ENCODE measurements at places on chromosomes 5 and 9.

DNA sequence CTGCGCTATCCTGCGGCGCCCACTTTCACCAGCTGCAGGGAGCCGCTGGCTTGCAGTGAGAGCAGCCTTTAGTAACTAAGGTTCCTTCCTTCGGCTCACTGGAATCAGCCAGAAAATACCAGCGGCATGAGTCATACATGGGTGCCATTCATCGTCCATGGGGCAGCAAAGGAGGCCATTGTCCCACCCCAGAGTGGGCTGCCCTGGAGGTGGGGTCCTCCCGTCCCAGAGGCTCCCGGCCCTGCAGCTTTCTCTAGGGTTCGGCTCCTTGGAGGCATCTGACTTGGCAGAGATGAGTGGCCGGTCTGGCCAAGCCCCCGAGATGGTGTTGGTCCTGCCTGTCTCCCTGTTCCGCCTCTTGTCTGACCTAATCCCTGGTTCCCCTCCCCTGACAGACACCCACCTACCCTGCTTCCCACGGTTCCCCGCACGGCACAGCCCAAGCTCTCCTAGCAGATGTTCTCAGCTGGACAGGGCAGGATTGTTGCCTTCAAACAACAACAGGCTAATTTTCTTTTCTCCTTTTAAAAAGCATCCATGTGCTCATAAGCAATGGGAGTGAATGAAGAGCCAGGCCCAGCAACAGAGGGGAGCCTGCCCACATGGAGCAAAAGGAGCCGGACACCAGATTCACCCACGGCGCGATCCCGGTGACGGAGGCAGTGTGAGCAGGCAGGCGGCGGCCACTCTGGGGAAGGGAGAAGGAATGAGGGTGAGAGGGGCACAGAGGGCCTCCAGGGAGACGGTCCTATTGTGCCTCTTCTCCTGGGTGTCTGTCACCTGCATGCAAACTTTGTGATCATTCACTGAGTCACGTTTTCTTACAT lies 97.0 kb upstream of the COL5A1 start:
- DNase-seq: no peak

- DNase-seq: no peak
These were observed 30.5 kb downstream of the BTNL9 start for GRCh38 chr5:181070523-181070922.

- DNase-seq: no peak
These were observed 519 bp upstream of the RAD50 start for GRCh38 chr5:132556153-132556762.

DNA sequence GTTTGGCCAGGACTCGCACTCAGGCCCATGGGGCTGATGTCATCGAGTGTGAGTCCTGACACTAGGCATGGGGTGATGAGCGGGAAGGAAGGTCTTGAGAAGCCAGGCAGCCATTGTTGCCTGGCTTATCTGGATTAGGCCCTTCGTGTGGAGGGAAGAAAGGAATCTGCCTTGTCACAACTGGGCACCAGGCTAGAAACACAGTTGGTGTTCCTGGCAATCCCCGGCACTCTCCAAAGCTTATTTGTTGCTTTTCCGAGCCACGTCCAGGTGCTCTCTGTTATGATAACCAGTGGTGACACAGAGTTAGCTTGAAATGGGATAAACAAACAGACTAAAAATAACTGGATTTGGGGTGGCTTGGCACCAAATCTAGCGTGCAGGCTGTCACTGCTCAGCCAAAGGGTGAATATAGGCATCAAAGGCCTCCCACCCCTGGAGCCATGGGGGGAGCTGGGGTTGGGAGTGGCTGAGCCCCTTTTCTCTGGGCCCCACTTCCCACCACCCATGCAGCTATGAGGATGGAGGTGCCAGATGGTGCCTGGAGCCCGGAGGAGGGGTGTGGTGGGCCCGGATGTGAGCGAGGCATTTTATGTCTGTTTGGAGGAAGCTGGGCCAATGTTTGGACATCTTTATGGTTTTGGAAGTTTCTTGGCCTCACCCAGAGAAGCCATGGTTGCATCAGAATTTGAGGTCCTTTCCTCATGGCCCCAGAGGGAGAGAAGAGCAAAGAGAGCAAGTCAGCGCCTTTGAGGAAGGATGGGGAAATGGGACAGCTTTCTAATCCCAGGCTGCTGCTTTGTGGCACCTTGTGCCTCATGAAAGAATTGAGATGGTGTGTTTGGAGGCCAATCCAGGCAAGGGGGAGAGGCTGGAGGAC lies 98.0 kb upstream of the PITX1 start:
- DNase-seq: no peak

DNA sequence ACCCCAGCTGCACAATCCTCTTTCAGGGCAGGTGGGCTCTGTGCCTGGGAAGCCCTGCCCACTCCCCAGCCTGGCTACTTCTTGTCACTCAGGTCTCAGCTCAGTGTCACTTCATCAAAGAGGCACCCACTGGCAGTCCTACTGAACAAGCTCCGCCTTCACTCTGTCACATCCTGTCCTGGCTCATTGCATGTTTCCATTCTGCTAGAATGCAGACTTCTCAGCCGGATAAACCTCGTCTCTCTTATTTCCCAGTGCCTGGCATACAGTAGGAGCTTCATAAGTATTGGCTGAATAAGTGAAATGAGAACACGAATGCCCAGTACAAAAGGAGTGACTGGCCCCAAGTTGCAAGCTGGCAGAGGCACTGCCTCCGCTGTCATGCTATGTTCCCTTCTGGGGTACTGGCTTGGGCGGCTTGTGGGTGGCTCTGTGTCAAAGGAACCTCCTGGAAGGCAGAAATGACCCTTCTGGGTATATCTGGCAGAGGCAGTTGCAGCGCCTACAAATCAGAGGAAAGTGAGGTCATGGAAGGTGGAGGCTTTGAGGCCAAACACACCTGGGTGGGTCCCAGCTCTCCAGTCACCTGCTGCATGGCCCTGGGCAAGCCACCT lies 98.3 kb upstream of the PHYKPL start:
- DNase-seq: no peak

GRCh38 chr9:13587571-13587970 lies 308.1 kb upstream of the MPDZ start:
- DNase-seq: no peak

- no peak for DNase-seq
These were observed 46.5 kb upstream of the GDNF start for GRCh38 chr5:37886242-37886905.

GRCh38 chr5:103951776-103952175 lies 389.2 kb upstream of the NUDT12 start:
- no peak for DNase-seq

DNA sequence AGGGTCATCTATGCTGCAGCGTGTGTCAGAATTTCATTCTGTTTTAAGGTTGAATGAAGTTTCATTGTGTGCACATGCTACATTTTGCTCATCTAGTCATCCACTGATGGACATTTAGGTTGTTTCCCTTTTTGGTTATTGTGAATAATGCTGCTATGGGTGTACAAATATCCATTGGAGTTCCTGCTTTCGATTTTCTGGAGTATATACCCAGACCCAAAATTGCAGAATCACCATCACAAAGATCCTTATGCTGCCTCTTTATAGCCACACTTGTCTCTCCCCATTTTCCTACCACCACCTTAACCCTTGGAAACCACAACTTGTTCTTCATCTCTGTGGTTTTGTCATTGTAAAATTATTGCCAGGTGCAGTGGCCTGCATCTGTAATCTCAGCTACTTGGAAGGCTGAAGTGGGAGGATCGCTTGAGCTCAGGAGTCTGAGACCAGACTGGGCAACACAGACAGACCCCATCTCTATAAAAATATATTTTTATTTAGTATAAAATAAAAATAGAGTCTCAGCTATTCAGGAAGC lies 166.2 kb downstream of the HSD17B3 start:
- DNase-seq: no peak

- no peak for DNase-seq
These were observed 96.7 kb downstream of the NRG2 start for GRCh38 chr5:139946440-139946839.

DNA sequence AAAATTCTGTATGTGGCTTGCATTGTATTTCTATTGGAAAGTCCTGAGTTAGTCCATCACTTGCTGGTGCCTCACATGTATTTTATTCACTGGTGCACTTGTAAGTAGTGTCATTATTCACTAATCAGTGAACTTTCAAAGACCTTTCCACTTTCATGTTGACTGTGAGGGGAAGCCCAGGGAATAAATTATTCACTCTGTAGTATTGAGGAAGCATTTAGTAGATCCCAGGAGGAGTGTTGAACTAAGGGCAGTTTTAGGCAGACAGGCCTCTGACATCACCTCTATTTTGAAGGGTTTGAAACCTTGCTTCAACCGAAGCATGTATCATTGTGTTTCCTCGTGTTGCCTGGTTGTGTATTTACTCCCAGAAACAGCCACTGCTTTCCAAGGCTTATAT lies 705.4 kb upstream of the RIOK2 start:
- no peak for DNase-seq

DNA sequence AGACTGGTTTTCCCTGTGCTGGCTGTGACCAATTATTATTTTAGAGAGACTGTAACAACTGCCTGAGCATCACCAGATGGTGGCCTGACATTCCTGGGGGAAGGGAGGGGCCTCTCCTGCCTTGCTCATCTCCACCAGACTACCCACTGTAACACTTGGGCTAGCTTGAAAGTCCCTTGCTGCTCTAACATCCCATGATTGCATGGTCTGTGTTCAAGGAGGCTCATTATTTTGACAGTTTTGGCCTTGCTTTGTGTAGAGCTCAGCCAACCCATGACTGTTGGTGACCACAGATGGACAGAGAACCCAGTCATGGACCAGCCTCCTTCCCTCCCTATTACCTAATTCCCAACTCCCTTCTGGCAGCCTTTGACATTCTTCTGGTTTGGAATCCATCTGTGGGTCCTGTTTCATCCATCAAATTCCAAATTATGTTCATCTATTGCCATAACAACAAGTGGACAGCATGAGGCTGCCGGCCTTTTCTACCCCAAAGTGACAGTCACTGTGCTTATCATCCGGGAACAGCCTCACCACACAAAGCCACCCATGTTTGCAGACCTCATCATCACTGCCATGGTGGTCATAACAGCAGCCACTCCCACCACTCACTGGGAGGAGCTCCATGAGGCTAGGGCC lies 49.0 kb upstream of the ICE1 start:
- DNase-seq: no peak

GRCh38 chr5:159133041-159133741 lies 33.5 kb upstream of the EBF1 start:
- peak; percentile 60 for DNase-seq

- DNase-seq: no peak
These were observed 152.8 kb upstream of the IFNE start for GRCh38 chr9:21634951-21635350.
